ENCODE measurements at places on chromosomes 2 and 18.

- no peak for DNase-seq
These were observed 3.3 kb upstream of the CCBE1 start for GRCh38 chr18:59700535-59700967.

GRCh38 chr18:7684966-7685365, 117.8 kb downstream of the PTPRM start:
- DNase-seq, result no peak

- no peak for DNase-seq
These were observed 278.5 kb downstream of the CLIP4 start for GRCh38 chr2:29393676-29394075.

DNA sequence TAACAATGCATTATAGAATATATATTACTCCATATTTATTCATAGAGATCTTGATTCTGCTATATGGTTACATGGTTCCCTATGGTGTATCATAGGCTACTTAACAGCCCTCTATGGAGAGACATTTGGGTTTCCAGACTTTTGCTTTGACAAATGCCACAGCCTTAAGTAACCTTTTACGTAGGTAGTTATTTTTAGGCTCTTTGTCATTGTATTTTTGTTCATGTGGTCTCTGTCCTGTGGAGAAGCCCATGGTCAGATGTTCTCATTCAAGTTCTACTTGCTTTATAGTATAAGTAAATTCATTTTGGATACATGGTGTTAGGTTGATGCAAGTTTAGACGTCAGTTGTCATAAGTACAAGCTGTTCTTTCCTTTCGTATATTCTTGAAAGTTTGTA, 275.2 kb upstream of the THSD7B start:
- DNase-seq, result no peak

DNA sequence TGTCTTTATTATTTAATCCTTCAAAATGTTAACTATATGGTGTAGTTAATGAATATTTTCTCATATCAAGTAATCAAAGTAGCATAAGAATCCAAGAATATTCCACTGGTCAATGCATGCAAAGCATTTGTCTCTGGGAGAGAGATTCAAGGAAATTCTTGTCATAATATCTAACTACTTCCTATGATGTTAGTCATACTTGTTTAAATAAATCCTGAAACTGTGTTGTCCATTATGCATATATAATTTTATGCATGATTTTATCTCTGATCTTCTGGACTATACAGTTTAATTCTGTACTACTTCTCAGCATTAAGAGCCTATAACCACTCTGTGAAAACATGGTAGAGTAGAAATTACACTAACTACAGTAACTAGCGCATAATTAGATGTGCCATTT, 388.3 kb downstream of the NR4A2 start:
- no peak for DNase-seq

DNA sequence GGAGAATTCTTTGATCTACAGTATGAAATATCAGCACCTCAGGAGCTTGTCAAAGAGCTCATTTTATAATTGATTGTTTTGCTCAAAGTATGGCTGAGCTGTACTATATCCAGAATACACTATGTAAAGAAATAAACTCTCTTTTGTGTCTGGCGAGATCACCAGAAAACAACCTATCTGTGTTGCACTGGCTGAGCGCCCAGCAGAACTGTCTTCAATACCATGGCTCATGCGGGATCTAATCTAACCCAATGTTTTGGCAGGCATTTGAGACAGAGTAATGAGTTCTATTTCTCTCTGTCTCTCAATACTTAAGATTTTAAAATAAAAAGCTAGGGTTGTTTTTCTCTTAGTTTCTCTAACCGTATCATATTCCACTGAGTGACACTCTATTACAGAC, 192.4 kb downstream of the L3MBTL4 start:
- no peak for DNase-seq

- no peak for DNase-seq
These were observed 16.5 kb upstream of the FIGN start for GRCh38 chr2:163752267-163752666.

DNA sequence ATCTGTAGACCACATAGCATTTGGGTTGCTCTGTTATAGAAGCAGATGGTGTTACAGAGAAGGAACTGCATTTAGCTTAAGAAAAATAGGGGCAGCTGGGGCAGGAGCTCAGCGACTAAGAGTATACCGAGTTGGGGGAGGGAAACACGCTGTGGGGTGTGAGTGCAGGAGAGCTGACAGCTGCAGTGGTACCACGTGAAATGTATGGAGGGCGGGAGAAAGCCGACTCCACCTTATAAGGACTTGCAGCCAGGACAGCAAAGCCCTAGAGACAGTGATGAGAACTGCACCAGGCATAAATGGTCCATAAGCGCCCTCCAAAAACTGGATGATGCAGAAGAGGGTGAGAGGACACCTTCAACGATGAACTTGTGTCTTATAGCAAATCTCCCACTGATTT, 237.6 kb downstream of the PRKCE start:
- DNase-seq, result no peak

- no peak for DNase-seq
These were observed 104.7 kb upstream of the FAM117B start for GRCh38 chr2:202530038-202530437.

DNA sequence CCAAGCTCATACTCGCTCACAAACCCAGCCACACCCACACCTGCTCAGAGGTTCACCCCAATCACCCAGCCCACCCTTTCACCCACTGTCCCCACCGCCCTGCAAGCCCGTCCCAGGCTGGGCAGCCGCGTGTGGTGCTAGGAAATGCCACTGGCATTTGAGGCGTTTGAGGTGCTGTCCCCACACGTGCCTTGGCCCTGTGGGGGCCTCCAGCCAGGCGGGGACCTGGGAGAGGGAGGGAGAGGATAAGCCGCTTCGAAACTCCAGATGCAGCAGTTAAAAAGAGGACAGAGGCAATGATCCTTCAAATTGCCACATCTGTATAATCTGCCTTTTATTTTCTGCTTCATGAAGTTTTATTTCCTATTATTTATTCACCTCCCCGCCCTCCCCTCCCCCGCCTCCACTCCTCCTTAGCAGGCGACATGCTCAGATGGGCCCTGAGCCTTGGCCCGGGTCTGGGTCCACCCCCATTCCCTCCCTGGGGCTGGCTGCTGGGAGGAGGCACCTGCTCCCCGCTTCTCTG, 35.9 kb downstream of the PSD4 start:
- DNase-seq, result no peak

GRCh38 chr18:13658436-13659204, 67.7 kb downstream of the FAM210A start:
- DNase-seq, result no peak

DNA sequence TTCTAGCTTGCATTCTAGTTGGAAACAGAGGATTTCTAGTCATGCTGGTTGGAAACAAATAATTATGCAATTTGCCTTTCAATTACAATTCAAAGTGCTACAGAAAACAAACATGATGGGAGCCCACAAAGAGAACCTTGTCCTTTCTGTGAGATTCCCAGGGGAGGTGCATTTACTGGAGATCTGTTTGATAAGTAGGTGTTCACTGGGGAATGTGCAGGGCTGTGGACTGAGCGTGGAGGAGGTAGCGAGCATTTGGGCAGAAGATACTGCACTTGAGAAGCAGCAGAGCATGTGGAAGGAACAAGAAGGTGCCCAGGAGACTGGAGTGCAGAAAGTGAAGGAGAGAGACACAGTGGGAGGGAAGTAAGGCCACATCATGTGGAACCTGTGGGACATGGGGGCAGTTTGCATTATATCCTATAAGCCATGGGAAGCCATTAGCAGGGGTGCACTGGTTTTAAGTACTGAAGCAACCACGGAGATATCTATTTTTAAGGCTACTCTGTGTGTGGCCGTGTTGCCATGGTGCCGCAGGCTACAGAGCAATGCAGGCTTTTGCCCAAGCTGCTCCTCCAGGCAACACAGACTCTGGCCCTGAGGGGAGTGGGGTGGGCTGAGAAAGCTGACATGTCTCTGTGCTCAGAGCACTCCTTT, 154.0 kb downstream of the ANTXR1 start:
- DNase-seq, result no peak

GRCh38 chr2:161107265-161107664, 53.0 kb upstream of the TANK start:
- no peak for DNase-seq

GRCh38 chr2:185695711-185696235, 42.8 kb upstream of the FSIP2 start:
- DNase-seq, result no peak

- DNase-seq, result no peak
These were observed 503.2 kb upstream of the FAM98A start for GRCh38 chr2:34102339-34102738.

- DNase-seq, result no peak
These were observed 46.3 kb downstream of the PPP1R1C start for GRCh38 chr2:182031956-182032355.

DNA sequence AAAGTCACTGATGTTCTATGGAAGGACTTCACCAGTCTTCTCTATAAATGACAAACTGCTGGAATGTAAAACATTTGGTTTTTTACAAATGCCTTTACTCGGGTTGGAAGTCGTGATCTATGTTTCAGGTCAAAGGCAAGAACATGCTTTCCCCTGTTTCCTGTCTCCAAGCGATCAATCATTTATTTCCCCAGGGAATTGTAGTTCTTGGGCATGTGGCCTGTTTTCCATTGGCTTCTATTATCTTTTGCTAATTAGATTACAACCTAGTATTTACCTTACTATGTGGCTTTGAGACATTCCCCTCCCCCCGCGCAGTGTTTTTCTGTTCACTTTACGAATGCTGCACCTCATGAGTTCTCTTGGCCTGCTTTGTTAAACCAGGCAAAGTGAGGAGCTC, 684.2 kb downstream of the EPHA4 start:
- DNase-seq, result no peak

- no peak for DNase-seq
These were observed 176.8 kb upstream of the LRP1B start for GRCh38 chr2:142307616-142308115.

- no peak for DNase-seq
These were observed 16.2 kb downstream of the DIPK1C start for GRCh38 chr18:74440808-74441427.

GRCh38 chr2:204946892-204947291, 401.6 kb downstream of the PARD3B start:
- DNase-seq, result no peak

- no peak for DNase-seq
These were observed 199.2 kb upstream of the SMAD2 start for GRCh38 chr18:48129621-48130082.

GRCh38 chr18:78757014-78757413, 222.6 kb upstream of the SALL3 start:
- DNase-seq, result no peak

GRCh38 chr2:228703152-228703551, 521.7 kb upstream of the SPHKAP start:
- no peak for DNase-seq

- DNase-seq, result no peak
These were observed 29.6 kb downstream of the NEMP2 start for GRCh38 chr2:190504912-190505311.

DNA sequence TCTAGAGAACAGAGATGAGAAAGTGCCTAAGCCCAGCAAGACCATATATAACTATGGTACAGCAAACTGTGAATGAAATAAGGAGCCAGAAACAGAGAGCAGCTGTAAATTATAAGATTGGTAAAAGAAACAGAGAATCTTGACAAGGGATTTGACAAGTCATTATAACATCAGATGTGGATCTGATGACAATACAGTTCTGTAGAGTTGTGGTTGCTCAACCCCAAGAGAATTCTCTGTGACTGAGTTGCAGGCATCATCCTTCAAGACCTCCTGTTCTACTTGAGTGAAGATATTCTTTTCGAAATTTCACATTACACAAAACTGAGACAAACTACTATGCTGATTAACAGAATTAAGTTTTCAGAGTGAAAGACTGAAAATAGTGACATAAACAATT, 343.1 kb upstream of the SLC39A10 start:
- no peak for DNase-seq

DNA sequence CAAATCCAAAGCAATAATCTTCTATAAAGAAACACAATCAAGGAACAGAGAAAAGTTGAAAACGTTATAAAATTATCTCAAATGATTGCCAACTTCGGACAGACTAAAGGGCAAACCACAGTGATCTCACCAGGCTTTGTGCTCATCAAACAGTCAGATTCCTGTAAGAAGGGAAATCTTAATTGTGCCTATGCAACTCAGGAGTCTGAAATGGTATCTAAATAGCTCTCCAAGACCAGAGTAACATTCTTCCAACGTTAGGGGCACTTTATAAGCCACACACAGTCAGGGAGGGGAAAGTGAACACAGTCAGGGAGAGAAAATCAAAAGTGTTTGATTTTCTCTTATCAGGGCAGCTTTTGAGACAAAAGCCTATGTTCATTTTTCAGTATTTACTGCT, 29.4 kb downstream of the PLEKHM3 start:
- no peak for DNase-seq

DNA sequence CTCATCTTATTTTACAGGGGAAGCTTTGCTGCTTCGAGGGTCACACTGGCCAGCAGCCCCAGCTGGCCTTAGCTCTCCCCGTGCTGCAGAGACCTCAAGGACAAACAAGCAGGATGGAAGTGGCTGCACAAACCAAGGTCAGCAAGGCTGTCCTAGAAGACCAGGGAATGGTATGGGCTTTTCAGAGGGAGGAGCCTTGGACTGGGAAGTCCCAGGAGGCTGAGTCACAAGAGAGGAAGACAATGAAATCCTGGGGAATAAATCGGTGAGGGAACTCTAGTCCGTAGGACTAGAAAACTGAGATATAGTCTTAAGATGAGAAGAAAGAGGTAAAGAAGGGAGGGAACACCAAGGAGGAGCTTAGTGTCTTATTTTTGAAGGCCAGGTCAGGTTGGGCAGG, 15.7 kb downstream of the CREG2 start:
- DNase-seq, result no peak

DNA sequence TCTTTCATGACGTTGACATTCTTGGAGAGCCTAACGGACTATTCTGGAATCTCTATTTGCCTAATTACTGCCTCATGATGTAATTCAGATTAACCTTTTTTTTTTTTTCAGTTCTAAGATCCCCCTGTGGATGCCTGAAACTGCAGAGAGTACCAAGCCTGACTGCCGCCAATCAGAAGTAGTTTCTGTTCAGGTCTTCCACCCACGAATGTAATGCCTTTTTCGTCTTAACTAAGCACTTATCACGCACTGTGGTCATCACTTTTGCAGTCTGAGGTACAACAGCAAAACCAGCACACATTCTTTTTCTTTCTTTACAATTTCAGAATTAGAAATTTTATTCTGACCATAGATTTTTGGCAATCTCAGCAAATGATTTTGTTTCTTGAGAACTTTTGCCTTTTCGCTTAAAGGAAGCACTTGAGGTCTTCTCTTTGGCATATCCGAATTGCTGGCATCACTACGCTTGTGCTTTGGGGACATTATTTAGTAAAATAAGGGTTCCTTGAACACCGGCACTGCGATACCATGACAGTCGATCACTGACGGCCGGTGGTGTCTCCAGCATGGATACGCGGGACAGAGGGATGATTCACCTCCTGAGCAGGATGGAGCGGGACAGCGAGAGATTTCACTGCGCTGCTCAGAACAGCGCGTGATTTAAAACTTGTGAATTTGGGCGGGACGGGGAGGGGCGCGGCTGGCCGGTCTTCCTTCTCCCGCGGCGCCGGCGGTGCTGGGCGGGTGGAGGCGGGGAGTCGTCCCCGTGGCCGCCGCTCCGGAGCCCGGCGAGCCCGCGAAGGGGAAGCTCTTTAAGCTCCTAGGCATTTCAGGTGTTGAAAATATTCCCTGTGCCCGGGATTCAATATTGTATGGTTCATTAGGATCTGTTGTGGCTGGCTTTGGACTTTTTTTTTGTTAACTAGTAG, 32.0 kb upstream of the GPR55 start:
- DNase-seq, result peak; percentile 15

- DNase-seq, result no peak
These were observed 281.8 kb downstream of the NCKAP5 start for GRCh38 chr2:133286326-133286922.

GRCh38 chr18:56473400-56474024, 164.9 kb downstream of the TXNL1 start:
- DNase-seq, result no peak

GRCh38 chr2:61878761-61879160, 9.7 kb downstream of the CCT4 start:
- DNase-seq, result no peak
